Activated CD8-positive, alpha-beta T cell treated with anti-CD3 and anti-CD28 coated beads for 36 hours (primary cell): ENCODE measurements at places on chromosomes 6 and 20.
A peak's percentile ranks its signal among the peaks of the same experiment; 100 is the strongest.

- DNase-seq: no peak
These were observed 703.5 kb downstream of the TFAP2A start for GRCh38 chr6:9711365-9711764.

GRCh38 chr6:119119989-119120388 is 41.5 kb upstream of the FAM184A start:
- no peak for DNase-seq

GRCh38 chr6:21022343-21023107 is 488.3 kb downstream of the CDKAL1 start:
- DNase-seq: no peak

DNA sequence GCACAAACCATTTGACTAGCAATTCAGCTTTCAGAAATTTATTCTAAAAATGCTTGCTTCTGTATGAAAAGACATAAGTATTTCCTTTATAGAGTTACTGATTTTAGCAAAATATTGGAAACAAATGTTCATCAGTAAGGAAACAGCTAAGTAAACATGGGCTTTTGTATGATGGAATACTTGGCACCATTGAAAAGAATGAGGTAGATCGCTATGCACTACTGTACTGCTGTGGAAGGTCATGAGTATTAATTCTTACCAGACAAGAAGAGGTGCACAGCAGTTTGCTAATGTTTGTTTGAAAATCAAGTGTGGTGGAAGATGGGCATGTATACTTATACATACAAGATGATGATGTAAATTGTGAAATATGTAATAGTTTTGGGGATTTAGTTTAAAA is 73.0 kb downstream of the FARS2 start:
- no peak for DNase-seq

DNA sequence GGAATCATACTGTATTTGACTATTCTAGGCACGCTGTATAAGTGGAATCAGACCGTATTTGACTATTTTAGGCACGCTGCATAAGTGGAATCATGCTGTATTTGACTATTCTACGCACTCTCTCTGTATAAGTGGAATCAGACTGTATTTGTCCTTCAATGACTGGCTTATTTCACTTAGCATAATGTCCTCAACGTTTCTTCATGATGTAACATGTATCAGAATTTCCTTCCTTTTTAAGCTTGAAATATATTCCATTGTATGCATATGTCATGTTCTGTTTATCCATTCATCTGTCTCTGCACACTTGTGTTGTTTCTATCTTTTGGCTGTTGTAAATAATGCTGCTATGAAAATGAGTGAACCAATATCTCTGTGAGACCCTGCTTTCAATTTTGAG is 5.7 kb downstream of the CCDC170 start:
- no peak for DNase-seq

- peak; percentile 28 for DNase-seq
These were observed 1.3 kb upstream of the CNR1 start for GRCh38 chr6:88167352-88167937.

GRCh38 chr20:38915355-38915754 is 10.9 kb upstream of the FAM83D start:
- DNase-seq: no peak

DNA sequence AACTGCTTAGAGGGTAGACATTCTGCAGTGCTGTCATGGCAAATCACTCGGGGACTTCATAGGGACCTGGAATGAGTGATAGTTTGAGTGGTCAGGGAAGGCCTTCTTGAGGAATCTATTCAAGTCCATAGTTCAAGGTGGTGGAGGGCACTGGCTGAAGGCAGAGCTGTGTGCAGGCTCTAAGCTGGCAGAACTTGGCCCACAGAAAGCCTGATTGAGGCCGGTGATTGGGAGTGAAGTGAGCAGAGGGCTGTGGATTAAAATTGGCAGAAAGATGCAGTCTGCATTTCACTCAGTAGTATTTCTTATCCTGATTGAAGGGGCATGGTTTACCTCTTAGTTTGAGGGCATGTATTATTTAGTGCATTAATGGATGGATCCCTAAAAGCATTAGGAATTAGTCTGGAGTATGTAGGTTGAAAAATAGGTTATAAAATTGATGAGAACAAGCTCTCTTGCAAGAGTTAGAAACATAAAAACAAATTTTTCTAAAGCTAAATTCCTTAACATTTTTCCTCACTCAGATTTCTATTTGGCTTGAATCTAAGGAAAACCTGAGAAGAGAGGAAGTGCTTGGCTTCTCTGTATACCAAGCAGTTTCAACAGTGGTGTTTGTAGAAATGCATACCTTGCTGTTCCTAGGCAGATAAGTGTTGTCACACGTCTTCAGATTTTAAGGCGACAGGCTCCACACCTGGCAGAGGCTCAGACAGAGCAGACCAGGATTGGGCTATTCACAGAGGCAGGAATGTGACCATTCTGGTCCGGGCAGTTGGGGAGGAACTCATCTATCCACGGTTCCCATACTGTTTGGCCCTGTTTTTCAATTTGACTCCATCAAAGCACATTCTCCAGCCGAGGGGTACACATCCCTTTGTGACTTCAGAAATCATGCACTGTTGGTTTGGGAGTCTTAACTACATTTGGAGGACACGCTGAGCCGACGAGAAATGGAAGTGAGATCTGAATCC is 45.2 kb downstream of the UTRN start:
- DNase-seq: no peak

GRCh38 chr6:90105506-90106170 is 191.0 kb downstream of the BACH2 start:
- no peak for DNase-seq

DNA sequence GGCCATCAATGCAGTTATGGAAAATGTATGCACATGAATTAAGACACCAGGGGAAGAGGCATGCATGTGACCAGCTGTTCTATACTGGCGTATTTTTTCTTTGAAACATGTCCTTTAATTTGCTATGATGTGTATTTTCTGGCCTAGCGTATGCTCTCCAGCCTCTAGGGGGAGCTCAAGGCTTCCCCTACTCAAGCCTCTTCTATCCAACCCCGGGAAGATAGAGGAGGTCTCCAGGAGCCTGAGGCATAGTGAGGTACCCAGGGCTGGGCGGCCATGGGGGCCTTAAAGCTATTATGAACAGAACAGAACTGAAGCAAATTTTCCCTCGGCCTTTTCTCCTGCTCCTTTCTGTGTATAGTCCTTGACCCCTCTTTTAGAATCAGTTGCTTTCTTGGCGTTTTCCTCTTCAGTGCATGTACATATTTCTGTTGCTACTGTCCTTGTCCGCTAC is 528.9 kb downstream of the MAFB start:
- peak; percentile 40 for DNase-seq

GRCh38 chr6:163643866-163644265 is 229.3 kb downstream of the QKI start:
- DNase-seq: no peak

DNA sequence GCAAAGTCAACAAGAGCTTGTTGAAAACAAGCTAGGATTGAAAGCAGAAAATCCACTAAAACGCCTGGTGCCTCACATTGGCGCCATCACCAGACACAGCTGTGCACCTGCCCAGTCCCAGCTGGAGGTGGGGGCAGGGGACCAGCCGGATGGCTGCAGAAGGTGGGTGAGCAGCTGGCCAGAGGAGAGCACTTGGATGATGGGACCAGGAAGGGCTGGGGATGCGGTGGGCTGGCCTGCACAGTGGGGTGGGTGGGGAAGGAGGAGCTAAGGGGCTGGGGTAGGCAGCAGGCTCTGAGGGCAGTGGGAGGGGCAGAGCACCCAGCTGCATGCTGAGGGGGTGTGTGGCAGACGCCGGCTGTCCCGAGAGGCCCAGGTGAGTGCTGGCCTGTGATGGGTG is 7.1 kb downstream of the CABLES2 start:
- DNase-seq: no peak

GRCh38 chr20:13412806-13413445 is 191.9 kb downstream of the ISM1 start:
- no peak for DNase-seq
